ENCODE measurements at places on chromosomes 1 and 21. TPM values are rescaled to one million over a fixed set of nuclear protein-coding genes. Genes with fewer than 3 reads are reported as not detected.

Gene NOTCH2NLA
- 4.4 TPM for total RNA-seq

Gene C1orf87
- total RNA-seq: not detected

Gene ZNF683
- not detected for total RNA-seq

Gene C1orf94
- not detected for total RNA-seq

Gene UBL4B
- not detected for total RNA-seq

Gene OLFML3
- total RNA-seq: 5.1 TPM

Gene GPR25
- not detected for total RNA-seq

Gene TACSTD2
- not detected for total RNA-seq

Measured in HepG2 (cell line).